ENCODE measurements at places on chromosomes 7 and 10.

DNA sequence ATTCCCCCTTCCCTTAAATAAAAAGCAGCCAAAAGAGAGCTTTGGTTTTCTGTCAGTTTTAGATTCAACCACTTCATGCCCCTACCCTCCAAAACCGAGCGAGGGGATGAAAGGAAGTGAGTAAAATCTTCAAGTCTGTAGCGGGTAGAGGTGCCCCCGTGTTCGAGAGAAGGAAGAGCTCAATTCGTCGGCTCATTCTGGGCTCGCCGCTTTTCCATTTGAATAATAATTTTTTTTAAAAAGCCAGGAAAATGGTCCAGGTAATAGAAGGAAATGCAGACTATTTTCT lies 436.2 kb upstream of the GALNT17 start:
- DNase-seq, result peak; percentile 70

GRCh38 chr10:110547139-110547761 lies 20.2 kb upstream of the SMC3 start:
- peak; percentile 88 for DNase-seq

DNA sequence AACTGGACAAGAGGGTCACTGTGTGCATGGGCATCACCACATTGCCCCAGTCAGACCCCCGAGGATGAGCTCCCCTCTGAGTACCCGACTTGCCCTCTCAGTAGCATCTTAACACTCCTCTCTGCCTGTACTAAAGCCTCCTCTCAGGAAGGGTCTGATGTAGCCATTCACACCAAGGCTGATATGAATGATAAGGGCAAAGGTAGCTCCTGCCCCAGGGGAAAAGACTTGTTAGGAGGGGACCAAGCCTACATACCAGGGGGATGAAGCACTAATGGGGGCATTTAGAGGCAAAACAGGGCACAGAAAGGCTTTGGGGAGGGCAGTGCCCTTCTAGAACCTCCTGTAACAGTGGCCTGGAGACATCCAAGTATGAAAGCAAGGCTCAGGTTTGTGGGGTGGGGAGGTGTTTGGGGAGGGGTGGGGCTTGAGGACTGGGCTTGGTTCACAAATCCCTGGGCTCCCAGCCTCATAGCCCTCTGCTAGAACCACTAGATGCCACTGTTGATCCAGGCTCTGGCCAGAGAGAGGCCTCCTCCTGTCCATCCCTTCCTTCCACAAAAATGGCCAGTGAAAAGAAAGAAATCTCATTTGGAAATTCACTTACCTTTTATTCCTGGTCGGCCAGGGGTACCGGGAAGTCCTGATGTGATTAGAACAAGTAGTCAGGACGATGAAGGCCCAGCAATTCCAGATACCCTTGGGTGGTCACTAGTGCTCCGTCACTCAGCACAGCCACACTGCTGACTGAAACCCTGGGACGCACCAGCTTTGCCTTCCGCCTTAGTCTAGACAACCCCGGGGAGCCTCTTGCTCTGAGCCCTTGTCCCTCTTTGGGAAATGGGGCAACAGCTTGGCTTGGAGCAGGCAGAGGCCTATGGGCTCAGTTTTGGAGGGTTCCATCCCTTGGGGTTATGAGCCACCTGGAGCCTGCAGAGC lies 40.3 kb downstream of the COL17A1 start:
- peak; percentile 74 for DNase-seq

DNA sequence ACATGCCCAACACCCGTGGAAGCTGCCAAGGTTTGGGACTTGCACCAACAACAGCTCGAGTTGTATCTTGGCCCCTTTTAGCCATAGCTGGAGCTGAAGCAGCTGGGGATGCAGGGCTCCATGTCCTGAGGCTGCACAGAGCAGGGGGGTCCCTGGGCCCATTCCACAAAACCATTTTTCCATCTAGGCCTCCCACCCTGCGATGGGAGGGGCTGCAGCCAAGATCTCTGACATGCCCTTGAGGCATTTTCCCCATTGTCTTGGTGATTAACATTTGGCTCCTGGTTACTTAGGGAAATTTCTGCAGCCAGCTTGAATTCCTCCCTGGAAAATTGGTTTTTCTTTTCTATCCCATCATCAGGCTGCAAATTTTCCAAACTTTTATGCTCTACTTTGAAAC lies 637.8 kb upstream of the VSTM2A start:
- DNase-seq, result no peak

DNA sequence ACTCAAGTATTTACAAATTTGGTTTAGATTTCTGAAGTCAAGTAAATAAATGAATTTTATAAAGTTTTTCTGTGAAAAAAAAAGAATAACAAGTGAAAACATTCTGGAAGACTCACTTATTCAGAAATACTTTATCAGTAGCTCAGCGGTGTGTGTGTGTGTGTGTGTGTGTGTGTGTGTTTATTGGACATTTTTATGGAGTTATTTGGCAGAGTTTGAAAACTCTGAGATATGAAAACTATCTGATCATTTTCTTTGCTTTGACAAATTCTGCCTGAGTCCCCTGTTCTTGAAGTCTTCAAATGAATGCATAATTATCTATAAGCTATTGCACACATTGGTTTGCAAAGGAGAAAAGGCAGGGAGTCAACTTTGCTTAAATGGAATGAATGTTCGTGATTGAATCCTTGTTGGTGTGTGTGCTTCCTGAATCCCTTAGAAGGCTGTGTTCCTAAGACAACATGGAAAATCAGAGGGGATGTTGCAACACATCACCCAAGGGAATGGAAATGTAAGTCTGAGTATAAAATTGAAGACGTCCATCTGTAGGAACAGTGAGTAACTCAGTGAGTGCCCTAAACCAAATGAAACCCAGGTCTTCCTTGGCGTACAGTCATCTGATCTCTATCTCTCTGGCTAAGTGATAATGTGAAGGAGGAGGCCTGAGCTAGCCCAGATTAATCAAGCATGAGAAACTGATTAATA lies 160.9 kb downstream of the REEP3 start:
- DNase-seq, result peak; percentile 13

GRCh38 chr7:43868681-43869005 lies 674 bp downstream of the MRPS24 start:
- no peak for DNase-seq

GRCh38 chr7:151838072-151838471 lies 38.8 kb downstream of the PRKAG2 start:
- no peak for DNase-seq

- no peak for DNase-seq
Measured at GRCh38 chr7:102992938-102993717, 80.3 kb downstream of the LRRC17 start.

DNA sequence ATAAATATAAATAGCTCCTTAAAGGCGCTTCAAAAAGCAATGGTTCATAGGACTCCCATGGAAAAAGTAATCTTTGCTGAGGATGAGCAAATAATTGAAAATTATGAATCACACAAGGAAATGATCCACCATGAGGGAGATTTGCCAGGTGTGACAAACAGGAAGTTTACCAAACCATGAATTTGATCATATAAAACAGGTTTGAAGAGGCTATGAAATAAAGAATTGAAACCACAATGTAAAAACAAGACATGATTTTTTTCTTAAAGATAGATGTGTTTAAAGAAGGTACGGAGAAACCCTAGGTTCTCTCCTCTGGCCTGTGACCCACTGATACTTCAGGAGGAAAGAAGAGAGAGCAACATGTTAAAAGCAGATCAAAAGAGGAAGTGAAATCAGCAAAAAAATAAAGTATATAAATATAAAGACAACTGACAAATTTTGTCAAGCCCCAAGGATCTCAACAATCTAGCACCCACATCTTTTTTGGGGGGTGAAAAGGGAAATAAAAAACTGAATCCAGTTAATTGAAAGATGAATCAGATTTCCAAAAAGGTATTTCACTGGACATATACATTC lies 111.3 kb upstream of the ASAH2 start:
- DNase-seq, result peak; percentile 65

GRCh38 chr10:110853921-110854605 lies 17.7 kb upstream of the PDCD4 start:
- no peak for DNase-seq
